ENCODE measurements at places on chromosomes 13 and 19. TPM values are rescaled to one million over a fixed set of nuclear protein-coding genes. Genes with fewer than 3 reads are reported as not detected.

- no peak for DNase-seq
Observed at GRCh38 chr19:54209811-54210494, 9.3 kb downstream of the RPS9 start.

DNA sequence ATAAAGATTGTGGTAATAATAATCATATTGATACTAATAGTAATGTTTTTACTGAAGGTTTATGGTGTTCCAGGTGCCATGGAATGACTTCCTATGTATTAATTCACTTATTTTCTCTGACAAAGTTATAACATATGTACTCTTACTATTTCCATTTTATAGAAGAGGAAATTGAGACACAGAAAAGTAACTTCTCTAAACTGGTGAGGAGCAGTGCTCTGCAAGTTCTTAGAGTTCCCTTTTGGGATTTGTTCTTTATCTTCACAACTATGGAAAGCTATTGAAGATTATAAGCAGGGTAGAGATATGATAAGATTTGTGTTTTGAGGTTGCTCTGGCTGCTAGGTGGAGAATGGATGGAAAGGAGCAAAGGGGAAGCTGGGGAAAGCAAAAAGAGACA is 83.9 kb upstream of the OLFM4 start:
- DNase-seq = no peak

TUBA3C gene
- not detected for total RNA-seq

DNA sequence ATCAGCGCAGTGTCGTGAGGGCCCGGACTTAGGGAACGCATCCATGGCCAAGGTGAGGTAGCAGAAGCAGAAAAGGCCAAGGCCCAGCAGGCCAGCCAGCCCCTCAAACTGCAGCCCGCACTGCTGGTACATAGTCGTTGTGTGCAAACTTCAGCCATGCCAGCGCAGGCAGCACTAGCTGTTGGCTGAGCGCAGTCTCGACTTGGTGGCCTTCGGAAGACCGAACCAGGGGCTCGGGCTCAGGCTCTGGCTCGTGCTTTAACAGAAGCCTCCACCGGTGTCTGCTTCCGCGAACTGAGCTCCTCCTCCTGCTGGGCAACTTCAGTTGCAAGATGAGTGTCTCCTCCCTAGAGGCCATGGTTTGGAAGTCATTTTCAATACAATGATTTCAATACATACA is 157.5 kb downstream of the DNAJC15 start:
- DNase-seq = no peak

- DNase-seq = no peak
Observed at GRCh38 chr19:7740682-7741054, 6.7 kb downstream of the CD209 start.

GRCh38 chr19:3274245-3274941 is 49.9 kb downstream of the CELF5 start:
- DNase-seq = no peak
